Activated CD4-positive, CD25-positive, alpha-beta regulatory T cell treated with anti-CD3 and anti-CD28 coated beads, Interleukin-2, amount 50 U/mL, for 16 hours (primary cell): ENCODE measurements at places on chromosomes 12 and 14.

GRCh38 chr12:123936956-123937706 is 35.5 kb downstream of the CCDC92 start:
- no peak for DNase-seq

GRCh38 chr14:77458249-77458950 is 507 bp downstream of the AHSA1 start:
- no peak for DNase-seq

- DNase-seq, result no peak
Measured at GRCh38 chr12:111642681-111643426, 42.9 kb downstream of the BRAP start.

DNA sequence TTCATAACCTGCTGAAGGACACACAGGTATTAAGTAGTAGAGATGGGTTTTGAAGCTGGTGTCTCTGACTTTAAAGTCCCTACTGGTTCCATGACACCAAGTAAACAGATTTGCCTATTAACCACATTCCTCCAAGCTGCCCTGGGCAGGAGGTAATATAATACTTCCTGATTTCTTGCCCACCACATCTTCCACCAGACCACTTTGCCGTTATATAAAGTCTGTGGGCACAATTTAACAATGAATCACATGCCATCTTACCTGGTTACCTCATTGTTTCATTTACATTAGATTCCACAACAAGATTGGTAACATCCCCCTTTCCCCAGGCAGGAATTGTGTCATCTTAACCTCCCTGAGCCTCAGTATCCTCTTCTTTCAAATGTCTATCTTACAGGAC is 900 bp upstream of the LRRC23 start:
- no peak for DNase-seq

DNA sequence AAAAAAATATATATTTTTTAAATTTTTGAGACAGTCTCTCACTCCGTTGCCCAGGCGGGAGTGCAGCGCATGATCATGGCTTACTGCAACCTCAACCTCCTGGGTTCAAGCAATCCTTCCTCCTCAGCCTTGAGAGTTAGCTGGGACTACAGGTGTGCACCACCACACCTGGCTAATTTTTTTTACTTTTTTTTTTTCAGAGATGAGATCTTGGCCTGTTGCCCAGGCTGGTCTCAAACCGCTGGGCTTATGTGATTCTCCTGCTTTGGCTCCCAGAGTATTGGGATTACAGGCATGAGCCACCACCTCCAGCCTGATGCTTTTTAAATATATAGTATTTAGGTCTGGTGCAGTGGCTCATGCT is 24.5 kb downstream of the MDM2 start:
- no peak for DNase-seq

DNA sequence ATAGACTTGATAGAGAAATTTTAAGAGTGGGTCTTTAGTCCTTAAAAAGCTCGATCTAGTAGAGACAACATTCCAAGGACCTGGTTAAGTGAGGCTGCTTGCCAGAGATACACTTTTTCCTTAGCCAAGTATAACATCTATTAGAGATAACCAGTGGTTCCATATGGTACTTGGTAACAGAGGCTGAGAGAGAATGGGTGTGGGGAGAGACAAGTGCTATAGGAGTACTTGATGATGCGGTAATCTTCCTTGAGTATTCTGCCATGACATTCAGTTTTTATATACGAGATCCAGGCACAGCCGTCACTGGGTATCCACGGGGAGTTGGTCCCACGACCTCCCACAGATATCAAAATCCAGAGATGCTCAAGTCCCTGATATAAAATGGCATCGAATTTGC is 77.4 kb upstream of the REP15 start:
- DNase-seq, result no peak

GRCh38 chr12:81963636-81964035 is 204.5 kb upstream of the PPFIA2 start:
- DNase-seq, result no peak

DNA sequence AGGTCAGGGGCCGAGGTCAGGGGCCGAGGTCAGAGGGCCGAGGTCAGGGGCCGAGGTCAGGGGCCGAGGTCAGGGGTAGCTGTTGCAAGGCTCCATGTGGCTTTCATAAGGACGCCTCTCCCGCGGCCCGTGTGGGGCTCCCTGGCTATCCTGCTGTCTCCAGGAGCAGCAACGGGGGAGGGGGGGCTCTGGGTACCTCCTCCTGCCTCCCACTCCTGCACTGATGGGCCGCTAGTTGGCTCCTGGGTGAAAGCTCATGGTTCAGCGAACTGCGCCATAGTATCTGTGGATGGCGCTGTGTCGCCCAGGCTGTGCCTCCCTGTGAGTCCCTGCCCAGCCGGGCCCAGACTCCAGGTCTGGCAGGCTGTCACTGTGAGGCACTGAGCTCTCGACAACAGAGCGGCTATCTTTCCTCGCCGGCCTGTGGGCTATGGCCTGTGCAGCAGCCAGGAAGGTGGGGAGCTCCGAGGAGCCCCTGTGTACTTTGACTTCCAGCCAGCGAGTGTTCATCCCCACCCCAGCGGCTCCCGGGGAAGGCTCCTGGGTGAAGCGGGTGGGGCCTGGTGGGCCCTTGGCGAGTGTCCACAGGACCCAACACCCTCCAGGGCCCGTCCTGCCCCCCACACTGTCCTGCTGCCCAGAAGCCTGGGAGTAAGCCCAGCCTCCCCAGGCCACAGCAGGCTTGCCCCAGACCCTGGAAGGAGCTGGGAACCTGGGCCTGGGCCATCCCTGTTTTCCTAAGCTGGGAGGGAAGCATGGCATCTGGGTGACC is 8.1 kb downstream of the RFLNA start:
- DNase-seq, result no peak

DNA sequence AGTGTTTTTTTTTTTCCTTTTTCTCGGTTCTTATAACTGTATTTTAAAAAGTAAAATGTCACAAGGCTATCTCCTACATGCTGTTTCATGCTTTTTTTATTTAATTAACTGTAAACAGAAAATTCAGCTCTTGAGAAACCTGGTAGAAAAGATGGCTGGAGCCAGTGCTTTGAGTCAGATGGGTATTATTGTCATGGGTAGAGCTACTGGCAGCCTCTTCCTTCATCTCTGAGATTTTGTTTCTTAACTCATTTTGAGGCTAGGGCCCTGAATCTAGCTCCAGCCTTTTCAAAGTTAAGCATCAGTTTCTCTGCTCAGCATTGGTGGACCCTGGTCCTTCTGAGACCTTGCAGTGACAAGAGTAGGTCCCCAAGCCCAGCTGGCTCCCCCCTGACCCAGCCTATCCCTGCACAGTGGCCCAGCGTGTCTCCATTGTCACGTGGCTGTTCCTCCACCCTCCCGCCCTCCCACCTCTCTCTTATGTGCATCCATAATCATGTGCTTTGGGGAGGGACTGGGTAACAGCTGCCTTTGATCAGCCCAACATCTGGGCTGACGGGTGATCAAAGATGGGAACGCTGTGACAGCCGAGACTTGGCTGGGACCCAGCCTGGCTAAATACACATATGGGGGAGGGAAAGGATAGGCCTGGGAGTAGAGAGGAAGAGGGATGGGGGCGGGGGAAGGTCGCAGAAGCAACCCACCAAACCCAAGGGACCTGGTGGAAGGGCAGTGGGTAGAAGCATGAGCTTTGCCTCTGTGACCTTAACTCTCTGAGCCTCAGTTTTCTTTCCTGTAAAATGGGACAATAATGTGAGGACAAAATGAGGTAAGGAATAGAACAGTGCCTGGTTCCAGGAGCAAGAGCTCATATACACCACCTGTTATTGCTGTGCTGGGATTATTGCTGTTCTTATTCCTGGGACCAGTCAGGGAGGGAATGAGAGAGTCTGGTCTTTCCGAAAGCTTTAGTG is 24.4 kb upstream of the RBM19 start:
- no peak for DNase-seq

- DNase-seq, result no peak
Measured at GRCh38 chr14:68644101-68644500, 148.8 kb downstream of the ZFP36L1 start.

- no peak for DNase-seq
Measured at GRCh38 chr12:119068129-119068856, 87.0 kb downstream of the SRRM4 start.

- no peak for DNase-seq
Measured at GRCh38 chr12:24153079-24153478, 203.6 kb upstream of the SOX5 start.

DNA sequence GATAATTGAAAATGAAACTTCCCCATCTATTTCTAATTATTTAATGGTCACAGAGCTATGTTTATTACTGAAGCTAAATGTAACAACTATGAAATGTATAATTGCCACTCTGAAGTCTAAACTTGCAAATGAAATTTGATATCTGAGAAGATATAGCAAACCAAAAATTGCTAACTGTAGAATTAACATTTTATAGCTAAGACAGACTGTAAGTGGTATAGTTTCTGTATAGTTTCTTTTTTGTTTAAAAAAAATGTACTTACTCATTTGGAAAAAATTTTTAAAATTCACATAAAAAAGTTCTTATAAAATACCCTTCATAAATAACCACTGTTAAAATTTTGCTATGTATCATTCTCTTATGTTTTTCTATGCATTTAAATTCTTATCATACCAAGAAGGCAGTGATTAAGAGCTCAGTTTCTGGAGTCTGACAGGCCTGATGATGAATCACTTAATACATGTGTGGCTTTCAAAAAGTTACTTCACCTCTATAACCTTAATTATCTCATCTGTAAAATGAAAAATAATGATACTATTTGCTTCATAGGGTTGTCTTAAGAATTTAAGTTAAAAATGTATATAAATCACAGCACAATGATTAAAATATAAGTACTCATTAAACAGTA is 214.7 kb upstream of the GARIN2 start:
- no peak for DNase-seq

- DNase-seq, result no peak
Measured at GRCh38 chr14:90440021-90440451, 43.2 kb downstream of the CALM1 start.

DNA sequence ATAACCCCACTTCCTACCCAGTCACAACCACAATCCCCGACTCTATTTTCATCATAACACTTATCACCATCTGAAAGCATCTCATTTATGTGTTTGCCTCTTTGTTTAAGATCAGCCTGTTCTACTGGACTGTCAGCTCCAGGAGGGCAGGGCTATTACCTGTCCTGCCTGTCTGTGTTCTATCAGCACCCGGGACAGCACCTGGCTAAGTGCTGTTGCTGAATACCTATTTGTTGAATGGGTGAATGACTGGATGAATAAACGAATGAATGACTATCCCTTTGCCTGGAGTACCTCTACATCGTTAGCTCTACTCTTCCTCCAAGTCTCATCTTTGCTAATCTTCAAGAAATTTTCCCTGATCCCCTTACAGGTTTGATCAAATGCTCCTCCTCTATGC is 69.0 kb downstream of the WSCD2 start:
- no peak for DNase-seq

DNA sequence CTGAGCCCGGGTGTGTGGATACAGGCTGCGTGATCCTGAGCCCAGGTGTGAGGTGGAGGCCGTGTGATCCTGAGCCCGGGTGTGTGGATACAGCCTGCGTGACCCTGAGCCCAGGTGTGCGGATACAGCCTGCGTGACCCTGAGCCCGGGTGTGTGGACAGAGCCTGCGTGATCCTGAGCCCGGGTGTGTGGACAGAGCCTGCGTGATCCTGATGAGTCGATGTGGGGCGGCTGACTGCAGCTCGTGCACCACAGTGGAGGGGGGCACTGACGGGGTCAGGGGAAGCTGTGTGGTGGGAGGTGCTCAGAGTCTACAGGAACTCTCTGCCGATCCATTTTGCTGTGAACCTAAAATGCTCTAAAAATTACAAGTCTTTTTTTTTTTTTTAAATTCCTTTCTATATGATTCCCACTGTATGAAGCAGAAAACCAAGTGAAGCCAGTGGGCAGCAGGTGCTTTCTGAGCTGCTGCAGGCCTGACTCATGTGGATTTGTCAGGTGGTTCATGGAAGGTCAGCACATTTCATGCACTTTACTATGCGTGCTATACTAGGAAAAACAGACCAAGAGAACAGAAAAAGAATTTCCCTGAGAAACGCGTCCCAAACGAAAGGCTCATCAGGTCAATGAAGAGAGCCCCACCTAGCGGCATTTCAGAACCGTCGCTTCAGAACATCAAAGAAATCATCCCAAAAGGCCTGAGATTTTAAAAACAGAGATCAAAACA is 19.3 kb downstream of the BRF1 start:
- DNase-seq, result no peak

- no peak for DNase-seq
Measured at GRCh38 chr12:9344541-9344940, 136.3 kb upstream of the PZP start.

DNA sequence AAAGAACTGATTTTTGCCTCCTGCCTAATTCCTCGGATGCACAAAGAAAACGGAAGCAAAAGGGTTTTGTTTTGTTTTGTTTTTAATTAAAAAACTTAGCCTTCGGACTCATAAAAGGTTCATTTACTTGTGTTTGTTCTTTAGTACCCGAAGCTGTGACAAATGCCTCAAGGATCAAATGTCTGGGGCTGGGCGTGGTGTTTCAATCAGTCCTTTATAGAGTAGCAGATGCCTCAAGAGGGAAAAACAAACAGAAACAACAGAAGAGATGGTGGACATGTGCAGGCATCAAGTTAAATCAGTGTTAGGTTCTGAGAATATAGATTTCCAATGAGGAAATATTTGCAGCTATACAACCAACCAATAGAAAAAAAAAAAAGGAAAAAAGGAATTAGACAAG is 1.6 kb upstream of the WIF1 start:
- no peak for DNase-seq

DNA sequence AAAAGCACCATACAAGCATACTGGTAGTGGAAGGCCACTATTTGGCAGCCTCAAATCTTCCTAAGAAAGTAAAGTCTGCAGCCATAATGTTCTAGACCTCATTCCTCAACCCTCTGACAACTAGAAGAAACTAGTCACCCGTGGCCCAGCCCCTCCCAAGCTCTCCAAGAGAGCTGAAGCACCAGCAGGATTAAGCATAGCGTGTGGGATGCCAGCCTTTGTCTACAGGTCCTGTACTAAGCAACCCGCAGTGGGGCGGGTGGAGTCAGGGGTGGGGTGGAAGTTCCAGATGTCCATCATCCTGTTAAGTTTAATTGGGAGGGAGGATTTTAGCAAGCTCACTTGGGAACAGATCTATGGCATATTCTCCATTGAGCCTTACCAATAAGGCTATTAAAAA is 14.2 kb downstream of the SLC11A2 start:
- DNase-seq, result no peak

DNA sequence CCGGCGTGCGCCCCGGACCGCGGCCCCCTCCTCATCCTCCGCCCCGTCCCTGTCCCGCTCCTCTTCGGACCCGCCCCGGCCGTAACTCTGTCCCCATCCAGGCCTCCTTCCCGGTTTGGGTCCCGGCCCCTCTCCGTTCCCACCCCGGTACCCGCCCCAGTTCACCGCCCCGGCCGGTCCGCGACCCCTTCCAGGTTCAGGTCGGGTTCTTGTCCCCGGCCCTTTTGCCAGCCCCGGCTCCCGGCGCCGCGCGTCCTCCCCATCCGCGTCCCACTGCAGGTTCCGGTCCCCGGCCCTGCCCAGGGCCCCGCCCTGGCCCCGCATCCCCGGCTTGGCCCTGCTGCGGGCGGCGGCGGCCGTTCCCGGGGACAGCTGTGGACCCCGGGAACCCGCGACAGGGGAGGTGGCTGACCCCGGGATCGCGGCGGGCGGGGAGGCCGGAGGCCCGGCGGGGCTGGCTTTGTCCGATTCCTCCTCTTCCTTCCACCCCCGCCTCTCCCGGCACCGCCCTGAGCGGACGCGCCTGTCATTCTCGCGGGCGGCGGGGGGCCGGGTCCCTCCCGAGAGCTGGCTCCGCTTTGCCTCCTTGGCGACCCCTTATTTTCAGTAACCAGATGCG is 601 bp downstream of the KLC1 start:
- DNase-seq, result no peak
